ENCODE measurements at places on chromosomes 11 and 22.
A peak's percentile ranks its signal among the peaks of the same experiment; 100 is the strongest.

DNA sequence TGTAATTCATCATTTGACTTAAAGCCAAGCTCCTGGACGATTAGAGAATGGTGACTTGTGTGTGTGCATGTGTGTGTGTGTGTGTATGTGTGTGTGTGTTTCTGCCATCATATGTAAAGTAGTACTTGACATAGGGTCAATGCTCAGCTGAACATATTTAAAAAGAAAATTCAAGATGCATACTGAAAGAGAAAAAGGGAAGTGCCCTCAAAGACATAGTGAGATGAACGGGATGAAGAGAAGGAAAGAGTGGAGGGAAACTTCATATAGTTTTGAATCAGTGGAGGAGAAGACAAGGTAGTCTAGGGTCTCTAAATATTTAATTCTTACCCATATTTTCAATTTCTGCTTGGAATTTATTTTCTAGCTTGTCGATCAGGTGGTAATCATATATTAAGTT is 4.0 kb downstream of the TCN1 start:
- H3K27me3 ChIP-seq = no peaks in the 10 kb centered on the region
- DNase-seq = no peak
- H3K4me1 ChIP-seq = no peaks in the 10 kb centered on the region
- H3K36me3 ChIP-seq = no peaks in the 10 kb centered on the region
- no peak overlapping the region for H3K27ac ChIP-seq

- H3K4me3 ChIP-seq = no peak overlapping the region
- H3K4me1 ChIP-seq = no peaks in the 10 kb centered on the region
- H3K27me3 ChIP-seq = no peaks in the 10 kb centered on the region
- H3K36me3 ChIP-seq = peaks cover 48% of the 10 kb centered on the region
Observed at GRCh38 chr11:57552479-57552878, 15.0 kb downstream of the UBE2L6 start.

- peak overlapping the region; percentile 66 for H3K4me3 ChIP-seq
- no peak overlapping the region for H3K27ac ChIP-seq
- peaks cover 5% of the 10 kb centered on the region for H3K27me3 ChIP-seq
- H3K36me3 ChIP-seq = no peaks in the 10 kb centered on the region
- H3K4me1 ChIP-seq = peaks cover 53% of the 10 kb centered on the region
Observed at GRCh38 chr22:37802310-37803194, 5.2 kb upstream of the GCAT start.

- no peak for DNase-seq
- no peak overlapping the region for H3K4me3 ChIP-seq
- no peaks in the 10 kb centered on the region for H3K36me3 ChIP-seq
- H3K27ac ChIP-seq = no peak overlapping the region
- no peaks in the 10 kb centered on the region for H3K27me3 ChIP-seq
Observed at GRCh38 chr11:84890676-84891075, 736.5 kb downstream of the DLG2 start.

GRCh38 chr11:100359281-100359680 is 327.8 kb upstream of the ARHGAP42 start:
- DNase-seq = no peak
- no peaks in the 10 kb centered on the region for H3K36me3 ChIP-seq
- no peaks in the 10 kb centered on the region for H3K27me3 ChIP-seq
- no peak overlapping the region for H3K27ac ChIP-seq
- H3K4me3 ChIP-seq = no peak overlapping the region

- no peaks in the 10 kb centered on the region for H3K4me1 ChIP-seq
- H3K4me3 ChIP-seq = no peak overlapping the region
- no peaks in the 10 kb centered on the region for H3K36me3 ChIP-seq
- no peaks in the 10 kb centered on the region for H3K27me3 ChIP-seq
- DNase-seq = no peak
Observed at GRCh38 chr11:31943056-31943780, 132.1 kb upstream of the PAX6 start.

DNA sequence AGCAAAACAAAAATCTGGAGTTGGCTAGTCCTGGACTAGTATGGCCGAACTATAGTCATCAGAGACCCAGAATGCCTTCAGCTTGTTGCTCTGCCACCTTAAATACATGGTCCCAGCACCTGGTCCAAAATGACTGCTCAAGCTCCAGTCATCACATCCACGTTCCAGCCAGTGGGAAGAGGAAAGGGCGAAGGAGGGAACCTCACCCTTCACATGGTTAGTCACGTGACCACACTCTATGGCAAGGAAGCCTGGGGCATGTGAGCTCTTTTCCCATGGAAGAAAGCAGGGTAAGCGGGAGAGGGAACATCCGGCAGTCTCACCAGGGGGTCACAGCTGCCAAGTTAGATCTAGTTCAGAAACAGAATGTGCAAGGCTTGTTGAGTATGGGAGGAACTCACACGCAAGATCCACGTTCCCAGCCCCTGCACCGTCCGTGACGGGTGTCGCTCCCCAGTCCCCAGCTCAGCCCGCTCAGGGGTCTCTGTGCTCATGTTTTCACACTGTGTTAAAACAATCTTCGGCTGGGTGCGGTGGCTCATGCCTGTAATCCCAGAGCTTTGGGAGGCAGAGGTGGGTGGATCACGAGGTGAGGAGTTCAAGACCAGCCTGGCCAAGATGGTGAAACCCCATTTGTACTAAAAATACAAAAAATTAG is 1.9 kb upstream of the ANO9 start:
- H3K27ac ChIP-seq = no peak overlapping the region
- no peak overlapping the region for H3K4me3 ChIP-seq

GRCh38 chr11:128660947-128661346 is 32.9 kb upstream of the FLI1 start:
- no peaks in the 10 kb centered on the region for H3K27me3 ChIP-seq
- no peak for DNase-seq
- H3K36me3 ChIP-seq = no peaks in the 10 kb centered on the region
- H3K4me3 ChIP-seq = no peak overlapping the region
- no peak overlapping the region for H3K27ac ChIP-seq

GRCh38 chr11:61115498-61116224 is 13.4 kb downstream of the CD5 start:
- peaks cover 5% of the 10 kb centered on the region for H3K27me3 ChIP-seq
- H3K27ac ChIP-seq = no peak overlapping the region
- no peaks in the 10 kb centered on the region for H3K36me3 ChIP-seq

DNA sequence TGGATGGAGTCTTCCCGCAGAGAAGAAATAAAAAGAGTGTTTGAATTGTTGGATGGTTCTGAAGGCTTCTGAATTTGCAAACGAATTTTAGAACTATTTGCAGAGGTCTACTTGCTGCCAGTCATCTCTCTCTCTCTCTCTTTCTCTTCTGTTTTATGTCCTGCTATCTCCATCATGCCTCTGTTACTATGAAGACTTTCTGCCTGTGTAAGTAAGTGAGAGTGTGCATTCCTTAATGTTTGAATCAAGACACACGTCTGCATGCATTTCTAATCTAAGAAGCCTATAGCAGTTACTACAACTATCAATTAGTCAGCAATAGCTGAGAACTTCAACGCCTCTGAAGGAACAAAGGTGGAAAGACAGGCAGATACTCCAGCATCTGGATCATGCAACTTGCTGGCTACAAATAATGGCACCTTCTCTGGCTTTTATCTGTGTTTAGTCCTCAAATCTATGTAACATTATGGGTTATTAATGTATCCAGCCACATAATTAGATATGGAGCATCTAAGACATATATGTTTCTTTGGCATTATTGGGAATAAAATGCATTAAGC is 191.5 kb upstream of the BLID start:
- H3K27me3 ChIP-seq = no peaks in the 10 kb centered on the region
- H3K4me3 ChIP-seq = no peak overlapping the region
- no peak overlapping the region for H3K27ac ChIP-seq

DNA sequence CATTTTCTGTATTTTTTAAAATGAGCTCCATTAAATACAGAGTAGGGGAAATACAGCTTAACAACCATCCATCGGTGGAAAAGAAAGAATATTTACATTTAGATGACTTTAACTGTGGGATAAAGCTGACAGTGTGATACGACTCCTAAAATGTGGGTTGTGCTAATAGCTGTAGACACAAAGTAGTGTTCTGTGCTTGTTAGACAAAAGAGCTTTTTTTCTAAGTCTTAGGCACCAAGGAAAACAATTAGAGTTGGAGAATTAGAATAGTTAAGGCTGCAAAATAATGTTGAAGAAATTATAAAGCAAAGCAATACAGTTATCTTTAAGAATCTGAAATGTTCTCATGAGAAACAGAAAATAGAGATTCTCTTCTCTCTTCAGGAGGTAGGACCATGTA is 307.7 kb upstream of the KIRREL3 start:
- no peaks in the 10 kb centered on the region for H3K4me1 ChIP-seq
- no peaks in the 10 kb centered on the region for H3K27me3 ChIP-seq
- no peak overlapping the region for H3K4me3 ChIP-seq
- no peak for DNase-seq

DNA sequence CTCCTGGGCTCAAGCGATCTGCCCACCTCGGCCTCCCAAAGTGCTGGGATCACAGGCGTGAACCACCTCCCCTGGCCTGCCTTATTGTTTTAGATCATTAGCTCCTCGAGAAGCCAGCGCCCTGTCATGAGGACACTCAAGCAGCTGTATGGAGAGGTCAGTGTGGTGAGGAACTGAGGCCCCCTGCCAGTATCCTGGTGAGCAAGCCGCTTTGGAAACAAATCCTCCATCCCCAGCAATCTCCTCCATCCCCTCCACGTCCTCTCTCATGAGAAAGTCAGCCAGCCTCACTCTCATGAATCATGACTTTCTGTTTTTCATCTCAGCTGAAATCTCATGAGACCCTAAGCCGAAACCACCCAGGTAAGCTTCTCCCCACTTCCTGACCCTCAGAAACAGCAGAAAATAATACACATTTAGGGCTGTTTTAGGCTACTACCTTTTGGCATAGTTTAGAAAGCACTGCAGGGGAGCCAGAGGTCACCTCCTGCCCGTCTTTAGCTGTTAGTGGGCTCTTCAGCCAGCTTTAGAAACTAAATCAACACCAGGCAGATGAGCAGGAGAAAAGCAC is 56.0 kb downstream of the CTTN start:
- H3K27me3 ChIP-seq = no peaks in the 10 kb centered on the region
- no peaks in the 10 kb centered on the region for H3K36me3 ChIP-seq
- no peak for DNase-seq
- no peak overlapping the region for H3K27ac ChIP-seq
- no peak overlapping the region for H3K4me3 ChIP-seq

GRCh38 chr11:111462329-111462728 is 49.9 kb downstream of the BTG4 start:
- no peak overlapping the region for H3K27ac ChIP-seq
- DNase-seq = no peak
- no peak overlapping the region for H3K4me3 ChIP-seq
- no peaks in the 10 kb centered on the region for H3K36me3 ChIP-seq
- no peaks in the 10 kb centered on the region for H3K27me3 ChIP-seq

GRCh38 chr11:32171445-32171844 is 80.6 kb downstream of the RCN1 start:
- H3K4me3 ChIP-seq = no peak overlapping the region
- DNase-seq = no peak
- H3K27me3 ChIP-seq = no peaks in the 10 kb centered on the region
- no peaks in the 10 kb centered on the region for H3K36me3 ChIP-seq
- peaks cover 10% of the 10 kb centered on the region for H3K4me1 ChIP-seq

- no peaks in the 10 kb centered on the region for H3K36me3 ChIP-seq
- no peaks in the 10 kb centered on the region for H3K27me3 ChIP-seq
- H3K4me1 ChIP-seq = peaks cover 40% of the 10 kb centered on the region
- no peak overlapping the region for H3K4me3 ChIP-seq
- H3K27ac ChIP-seq = no peak overlapping the region
Observed at GRCh38 chr22:37555029-37555428, 5.3 kb upstream of the CDC42EP1 start.

- H3K27me3 ChIP-seq = no peaks in the 10 kb centered on the region
- no peak for DNase-seq
- H3K4me1 ChIP-seq = peaks cover under 1% of the 10 kb centered on the region
- no peak overlapping the region for H3K27ac ChIP-seq
- H3K36me3 ChIP-seq = no peaks in the 10 kb centered on the region
- H3K4me3 ChIP-seq = no peak overlapping the region
Observed at GRCh38 chr11:9132203-9132878, 40.9 kb upstream of the SCUBE2 start.

DNA sequence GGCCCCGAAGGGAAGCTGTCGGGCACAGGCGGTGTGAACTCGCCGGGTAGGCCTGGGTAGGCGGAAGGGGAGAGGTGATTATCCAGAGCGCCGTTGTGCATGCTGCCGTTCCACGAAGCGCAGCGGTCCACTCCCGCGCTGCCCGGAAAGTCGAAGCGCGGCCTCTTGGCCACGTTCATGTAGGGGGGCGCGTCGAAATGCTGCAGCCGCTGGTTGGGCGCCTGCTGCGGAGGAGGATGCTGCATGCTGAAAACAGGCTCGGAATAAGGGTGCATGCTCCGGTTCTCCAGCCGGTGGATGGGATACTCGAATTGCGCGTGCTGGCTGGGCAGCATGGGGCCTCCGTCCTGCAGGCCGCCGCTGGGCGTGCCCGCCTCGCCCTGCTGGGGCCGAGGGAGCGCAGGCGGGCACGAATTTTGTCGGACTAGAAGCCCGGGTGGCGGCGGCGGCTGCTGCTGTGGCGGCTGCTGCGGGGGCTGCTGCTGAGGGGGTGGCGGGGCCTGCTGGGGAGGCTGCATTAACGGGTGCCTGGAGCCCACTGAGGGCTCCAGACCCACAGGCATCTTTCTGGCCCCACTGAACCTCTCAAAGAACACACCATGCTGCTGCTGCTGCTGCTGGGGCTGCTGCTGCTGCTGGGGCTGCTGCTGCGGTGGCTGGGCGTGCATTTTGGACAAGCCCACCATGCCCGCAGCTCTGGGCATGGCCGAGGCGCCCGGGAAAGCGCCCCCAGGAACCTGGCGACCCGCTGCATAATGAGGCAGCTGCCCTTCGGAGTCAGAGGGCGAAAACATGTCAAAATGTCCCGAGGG is 2.3 kb downstream of the MN1 start:
- H3K36me3 ChIP-seq = no peaks in the 10 kb centered on the region
- peaks cover 51% of the 10 kb centered on the region for H3K4me1 ChIP-seq
- no peaks in the 10 kb centered on the region for H3K27me3 ChIP-seq
- no peak for DNase-seq

- no peak overlapping the region for H3K4me3 ChIP-seq
- H3K4me1 ChIP-seq = no peaks in the 10 kb centered on the region
- no peak overlapping the region for H3K27ac ChIP-seq
Observed at GRCh38 chr11:112150517-112150916, 13.4 kb downstream of the IL18 start.

DNA sequence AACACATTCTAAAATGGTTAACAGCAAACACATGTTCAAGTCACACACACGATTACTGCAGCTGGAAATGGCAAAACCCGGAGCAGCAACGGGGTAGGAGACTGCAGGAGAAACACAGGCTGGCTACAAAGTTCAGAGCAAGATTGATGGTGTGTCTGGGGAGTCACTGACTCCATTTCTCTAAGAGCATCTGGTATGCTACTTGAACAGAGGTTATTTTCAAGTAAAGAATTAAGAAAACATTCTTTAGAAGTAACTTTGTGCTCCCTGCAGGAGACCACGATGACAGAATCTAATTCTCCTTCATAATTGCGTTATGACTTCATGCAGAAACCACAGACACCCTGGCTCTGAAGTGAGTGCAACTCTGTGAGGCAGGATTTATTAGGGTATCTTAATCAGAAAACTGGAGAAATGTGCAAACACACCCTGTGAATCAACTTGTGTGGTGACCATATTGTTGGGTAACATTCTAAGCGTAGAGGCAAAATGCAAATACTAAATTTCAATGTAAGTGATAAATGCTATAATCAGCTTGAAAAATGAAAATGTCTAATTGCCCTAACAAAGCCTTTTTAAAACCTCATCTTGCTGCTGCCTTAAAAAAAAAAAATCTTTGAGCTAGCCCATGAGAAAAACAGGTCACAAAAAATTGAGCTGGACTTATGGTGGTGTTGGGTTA is 303.0 kb downstream of the CADM1 start:
- H3K27me3 ChIP-seq = no peaks in the 10 kb centered on the region
- no peaks in the 10 kb centered on the region for H3K4me1 ChIP-seq
- no peak overlapping the region for H3K27ac ChIP-seq
- DNase-seq = no peak
- H3K36me3 ChIP-seq = no peaks in the 10 kb centered on the region

GRCh38 chr11:67289226-67289650 is at the start of gene ANKRD13D:
Gene ANKRD13D (plus strand): TSS chr11:67289303. CDS start chr11:67289461, 158 bp downstream.
- H3K27me3 ChIP-seq = no peaks in the 10 kb centered on the region
- H3K4me3 ChIP-seq = peak within 1 kb of the TSS; percentile 69
- H3K4me1 ChIP-seq = peaks cover 7% of the 10 kb centered on the region
- no peak for DNase-seq
- peak within 1 kb of the TSS; percentile 94 for H3K27ac ChIP-seq

Data from tibial artery (tissue), 4 donors.